ENCODE measurements at places on chromosomes 5 and 9. TPM values are rescaled to one million over a fixed set of nuclear protein-coding genes. Genes with fewer than 3 reads are reported as not detected.

The HTR1A gene
- not detected for total RNA-seq

The FBN2 gene
- total RNA-seq = 1.7 TPM

The TAF1L gene
- total RNA-seq = not detected

- no peak for DNase-seq
These were observed 84.2 kb downstream of the GPBP1 start for GRCh38 chr5:57258052-57258451.

The MCTP1 gene
- 4.7 TPM for total RNA-seq

The OGN gene
- 41.7 TPM for total RNA-seq

DNA sequence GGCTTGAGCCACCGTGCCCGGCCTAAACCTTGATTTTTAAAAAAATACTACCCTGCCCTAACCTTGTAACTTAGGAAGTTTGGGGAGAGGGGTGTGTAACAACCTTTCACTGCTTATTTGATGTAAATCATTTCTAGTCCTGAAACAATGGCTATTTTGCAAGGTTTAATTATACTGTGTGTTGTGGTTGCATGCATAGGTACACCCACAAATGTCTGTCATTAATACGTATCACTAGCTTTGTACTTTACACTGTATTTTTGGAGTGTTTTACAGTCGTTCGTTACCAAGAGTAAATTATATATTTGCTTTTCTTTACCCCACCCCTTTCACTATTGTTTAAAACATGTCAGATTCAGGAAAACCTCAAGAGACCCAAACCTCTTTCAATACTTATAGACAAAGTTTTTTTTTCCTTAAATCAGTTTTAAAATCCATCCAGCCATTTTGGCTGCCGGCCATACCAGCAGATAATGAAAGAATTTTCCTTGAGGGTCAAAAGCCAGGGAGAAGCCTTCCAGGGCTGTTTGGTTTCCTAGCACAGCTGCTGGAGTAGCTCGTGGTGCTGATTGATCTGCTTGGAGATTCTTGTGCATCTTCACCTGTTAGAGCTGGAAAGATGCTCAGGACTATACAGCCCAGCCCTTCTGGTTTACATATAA, 50.7 kb downstream of the DOCK8 start:
- DNase-seq = no peak

DNA sequence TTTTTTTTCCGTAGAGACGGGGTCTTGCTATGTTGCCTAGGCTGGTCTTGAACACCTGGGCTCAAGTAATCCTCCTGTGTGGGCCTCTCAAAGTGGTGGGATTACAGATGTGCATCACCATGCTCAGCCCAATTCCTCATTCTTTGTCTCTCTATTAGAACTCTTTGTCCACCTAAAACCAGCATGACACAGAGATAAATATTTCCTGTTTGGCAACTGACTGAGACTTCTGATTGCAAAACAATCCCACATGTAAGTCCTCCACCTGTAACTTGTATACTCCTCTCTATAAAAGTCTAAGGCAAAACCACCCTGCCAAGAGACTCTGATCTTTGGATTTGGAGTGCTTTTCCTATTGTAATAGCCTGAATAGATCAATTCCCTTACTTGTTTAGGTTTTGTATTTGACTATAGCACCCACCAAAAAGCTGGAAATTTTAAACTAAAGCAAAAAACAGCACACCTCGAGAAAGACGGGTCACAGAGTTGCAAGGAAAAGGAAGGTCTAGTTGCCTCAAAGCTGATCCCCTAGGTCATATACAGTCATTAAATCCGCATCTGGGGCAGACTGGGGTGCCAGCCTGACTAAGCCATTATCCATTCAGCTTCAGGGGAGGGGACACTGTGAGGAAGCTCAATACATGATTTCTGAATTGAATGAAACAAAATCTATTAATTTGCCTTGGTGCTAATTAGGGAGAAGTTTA, 13.5 kb upstream of the KIF27 start:
- DNase-seq = no peak

The ARID3C gene
- total RNA-seq = not detected

GRCh38 chr9:3124001-3124400, 280.1 kb upstream of the PUM3 start:
- no peak for DNase-seq

All from right cardiac atrium (tissue), 5 donors.